Caudate nucleus (tissue), 63 donors: ENCODE measurements at places on chromosomes 1 and 21.

GRCh38 chr21:28883931-28884330, 108.7 kb downstream of the LTN1 start:
- DNase-seq, result no peak

GRCh38 chr1:41122851-41123518, 101.5 kb upstream of the SLFNL1 start:
- no peak for DNase-seq

DNA sequence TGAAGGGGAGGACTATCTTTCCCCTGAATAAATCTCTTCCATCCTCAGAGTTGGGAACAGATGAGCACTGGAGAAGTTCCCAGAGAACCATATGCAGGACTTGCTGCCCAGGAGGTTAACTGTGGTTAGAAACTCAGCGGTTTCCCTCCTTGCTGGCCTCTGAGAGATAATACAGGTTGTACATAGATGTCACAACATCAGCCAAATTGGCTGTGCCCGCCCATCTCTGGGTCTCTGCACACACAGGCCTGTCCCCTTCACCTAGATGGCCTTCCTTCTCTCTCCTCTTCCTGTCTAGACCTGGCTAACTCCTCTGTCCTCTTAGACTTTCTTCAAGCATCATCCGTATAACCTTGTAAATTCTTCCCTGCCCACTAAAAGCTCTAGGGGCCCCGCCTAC, 5.7 kb downstream of the RGS5 start:
- no peak for DNase-seq

DNA sequence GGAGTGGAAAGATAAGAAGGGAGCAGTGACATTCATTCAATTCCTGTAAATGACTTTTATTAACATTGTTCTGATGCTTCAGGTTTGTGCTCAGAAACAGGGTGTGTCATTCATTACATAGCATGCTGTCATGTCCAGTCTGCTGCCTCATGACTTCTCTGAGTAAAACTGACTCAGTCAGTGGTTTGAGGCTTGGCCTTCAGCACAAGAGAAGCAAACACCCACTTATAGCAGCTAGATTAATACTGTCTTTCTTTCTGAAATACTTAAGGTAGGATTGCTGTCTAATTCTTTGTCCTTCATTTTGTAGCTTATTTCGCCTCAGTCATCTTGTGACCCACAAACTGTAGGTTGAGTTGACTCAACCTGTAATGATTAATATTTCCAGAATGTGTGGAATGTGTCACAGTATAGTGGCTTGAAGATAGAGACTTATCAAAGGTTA, 32.9 kb downstream of the RASAL2 start:
- DNase-seq, result no peak

DNA sequence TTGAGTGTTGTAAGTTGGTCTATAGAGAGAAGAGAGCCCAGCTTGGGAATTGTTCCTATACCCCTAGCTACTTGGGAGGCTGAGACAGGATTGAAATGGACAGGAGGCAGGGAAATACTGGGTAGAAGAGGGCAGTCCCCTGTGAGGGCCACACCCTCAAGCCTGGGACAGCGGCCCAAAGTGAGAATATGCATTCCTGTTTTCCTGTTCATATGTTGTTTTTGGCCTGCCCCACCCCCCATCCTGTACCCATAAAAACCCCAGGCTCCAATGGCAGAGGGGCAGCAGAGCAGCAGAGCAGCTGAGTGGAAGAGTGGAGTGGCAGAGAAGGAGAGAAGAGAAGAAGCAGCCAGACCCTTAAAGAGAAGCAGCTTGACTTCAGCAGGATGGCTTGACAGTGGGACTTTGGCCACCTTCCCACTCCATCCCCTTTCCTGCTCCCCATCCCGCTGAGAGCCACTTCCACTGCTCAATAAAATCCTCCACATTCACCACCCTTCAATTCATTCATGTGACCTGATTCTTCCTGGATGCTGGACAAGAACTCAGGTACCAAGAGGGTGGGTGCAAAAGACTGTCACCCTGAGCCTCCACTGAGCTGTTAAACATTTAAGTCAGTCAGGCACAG, 70.6 kb upstream of the PUM1 start:
- DNase-seq, result no peak

- no peak for DNase-seq
These were observed 10.4 kb upstream of the FCMR start for GRCh38 chr1:206932177-206932576.

GRCh38 chr1:221316491-221317056, 425.3 kb downstream of the DUSP10 start:
- DNase-seq, result no peak

- DNase-seq, result no peak
These were observed 361.5 kb upstream of the ZP4 start for GRCh38 chr1:238252033-238252802.

- no peak for DNase-seq
These were observed 829 bp downstream of the PEA15 start for GRCh38 chr1:160206036-160206389.

DNA sequence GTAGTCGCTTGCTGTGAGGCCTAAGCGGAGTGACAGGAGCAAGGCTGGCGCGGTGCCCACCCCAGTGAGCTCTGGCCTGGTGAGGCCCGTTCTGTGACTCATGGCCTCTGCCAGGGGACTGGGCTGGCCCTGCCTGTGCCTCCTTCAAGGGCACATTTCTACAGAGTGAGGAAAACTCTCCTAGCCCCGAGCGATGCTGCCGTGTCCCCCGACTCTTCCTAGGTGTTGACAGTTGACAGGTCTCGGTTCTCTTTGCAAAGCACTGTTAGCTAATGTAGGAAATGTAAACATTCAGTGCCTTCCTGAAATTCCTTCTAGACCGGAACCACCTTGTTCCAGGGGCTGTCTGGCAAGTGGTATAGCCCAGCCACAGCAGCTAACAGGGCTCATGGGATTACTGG, 43.9 kb downstream of the ABCG1 start:
- DNase-seq, result no peak

DNA sequence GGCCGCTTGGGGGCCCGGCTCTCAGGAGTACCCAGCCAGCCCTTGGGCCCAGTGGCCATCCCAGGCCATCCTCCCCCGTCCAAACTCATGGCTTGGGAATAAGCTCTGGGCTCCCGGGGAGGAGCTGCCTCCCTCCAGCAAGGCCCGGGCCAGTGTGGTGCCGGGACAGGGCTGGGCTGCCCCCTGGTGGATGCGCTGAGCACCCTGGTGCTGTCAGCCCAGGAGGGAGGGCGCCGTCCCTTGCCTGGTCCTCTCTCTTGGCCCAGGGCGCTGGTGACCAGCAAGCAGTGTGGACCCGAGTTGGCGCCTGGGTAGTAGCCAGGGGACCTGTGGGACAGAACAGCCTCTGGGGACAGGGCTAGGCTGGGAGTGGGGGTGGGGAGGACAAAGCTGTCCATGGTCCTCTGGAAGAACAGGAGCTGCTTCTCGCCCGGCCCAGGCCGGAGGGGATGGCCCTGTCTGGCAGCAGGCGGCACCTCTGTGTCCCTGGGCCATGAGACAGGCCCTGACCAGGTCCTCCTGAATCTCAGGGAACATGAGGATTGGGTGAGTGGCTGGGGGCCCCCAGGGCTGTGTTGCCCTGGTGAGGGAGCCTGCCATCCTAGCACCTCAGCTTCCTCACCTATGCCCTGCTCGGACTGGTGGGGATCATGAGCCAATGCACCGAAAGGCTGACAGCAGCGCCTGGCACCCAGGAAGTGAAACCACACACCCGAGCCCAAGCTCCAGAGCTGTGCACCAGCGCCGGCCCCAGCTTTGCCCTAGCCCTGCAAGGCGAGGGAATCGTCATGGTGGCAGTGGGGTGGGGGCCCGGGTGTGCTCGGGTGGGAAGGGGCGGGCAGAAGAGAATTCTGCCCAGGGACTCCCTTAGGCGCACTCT, 9.4 kb downstream of the MORN1 start:
- DNase-seq, result peak; percentile 52

GRCh38 chr21:28235169-28235895, 757.3 kb downstream of the LTN1 start:
- no peak for DNase-seq

DNA sequence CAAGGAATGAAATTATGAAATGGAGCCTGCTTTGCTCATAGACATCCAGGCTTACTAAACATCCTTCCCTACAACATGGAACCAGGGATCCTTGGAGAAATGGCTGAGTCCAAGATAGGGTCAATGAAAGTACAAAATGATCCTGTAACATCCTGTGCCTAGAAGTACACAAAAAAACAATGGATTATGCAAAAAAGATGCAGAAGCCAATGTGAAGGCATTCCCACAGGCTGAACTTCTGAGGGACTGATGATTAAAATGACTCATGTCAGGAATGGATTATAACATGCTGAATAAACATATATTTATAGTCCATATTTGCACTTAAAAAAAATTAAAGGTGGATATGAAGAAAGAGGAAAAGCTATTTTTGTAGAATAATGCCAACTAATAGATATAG, 10.4 kb upstream of the HOOK1 start:
- no peak for DNase-seq

- DNase-seq, result no peak
These were observed 597.9 kb upstream of the ADAMTS5 start for GRCh38 chr21:27564684-27565301.

DNA sequence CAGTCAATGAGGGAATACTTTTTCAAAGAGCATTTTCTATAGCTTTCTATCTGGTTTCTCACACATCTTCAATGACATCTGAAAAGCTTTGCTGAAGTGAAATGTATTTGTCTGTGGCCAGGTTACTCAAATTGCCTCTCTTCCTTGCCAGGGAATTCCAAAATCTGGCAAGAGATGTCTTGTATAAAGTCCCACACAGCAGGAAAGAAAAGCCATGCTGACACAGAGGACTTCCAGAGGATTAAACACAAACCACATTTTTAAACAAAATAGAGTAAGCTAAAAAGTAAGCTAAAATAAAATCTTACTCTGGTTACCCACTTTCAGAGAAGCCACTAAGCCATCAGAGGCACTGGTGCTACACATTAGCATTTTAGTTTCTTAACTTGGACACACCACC, 93.1 kb upstream of the BCAR3 start:
- DNase-seq, result no peak

DNA sequence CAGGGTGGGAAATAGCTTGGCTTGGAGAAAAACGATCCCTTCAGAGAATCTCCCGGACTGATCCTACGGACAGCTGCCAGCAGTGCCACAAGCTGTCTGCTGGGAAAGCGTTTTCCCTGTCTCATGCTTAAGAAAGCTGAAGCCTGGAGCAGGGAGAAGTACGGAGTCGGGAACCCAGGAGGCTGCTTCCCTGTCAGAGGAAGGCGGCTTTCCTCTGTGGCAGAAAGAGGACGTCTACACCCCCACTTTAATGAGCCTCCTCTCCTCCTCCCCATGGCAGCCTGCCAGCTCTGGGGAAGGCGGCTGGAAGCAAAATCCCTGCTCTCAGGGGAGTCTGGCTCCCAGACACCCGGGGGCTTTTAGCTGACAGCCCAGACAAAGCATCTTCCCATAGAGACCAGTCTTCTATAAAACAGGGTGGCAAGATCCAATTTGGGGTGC, 7.3 kb downstream of the KIF21B start:
- DNase-seq, result no peak

- DNase-seq, result no peak
These were observed 151.2 kb downstream of the PTBP2 start for GRCh38 chr1:96872757-96873156.

- DNase-seq, result no peak
These were observed 53.9 kb downstream of the PHC2 start for GRCh38 chr1:33377013-33377412.

DNA sequence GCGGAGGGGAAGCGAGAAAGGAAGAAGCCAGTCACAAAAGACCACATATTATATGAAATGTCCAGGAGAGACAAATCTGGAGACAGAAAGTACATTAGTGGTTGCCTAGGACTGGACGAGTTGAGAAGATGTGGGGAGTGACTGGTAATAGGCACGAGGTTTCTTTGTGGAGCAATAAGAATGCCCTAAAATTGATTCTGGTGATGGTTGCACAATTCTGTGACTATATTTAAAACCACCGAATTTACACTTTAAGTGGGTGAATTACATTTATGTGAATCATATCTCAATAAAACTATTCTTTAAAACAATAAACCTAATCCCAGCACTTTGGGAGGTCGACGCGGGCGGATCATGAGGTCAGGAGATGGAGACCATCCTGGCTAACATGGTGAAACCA, 63.1 kb downstream of the ZNF281 start:
- DNase-seq, result no peak

DNA sequence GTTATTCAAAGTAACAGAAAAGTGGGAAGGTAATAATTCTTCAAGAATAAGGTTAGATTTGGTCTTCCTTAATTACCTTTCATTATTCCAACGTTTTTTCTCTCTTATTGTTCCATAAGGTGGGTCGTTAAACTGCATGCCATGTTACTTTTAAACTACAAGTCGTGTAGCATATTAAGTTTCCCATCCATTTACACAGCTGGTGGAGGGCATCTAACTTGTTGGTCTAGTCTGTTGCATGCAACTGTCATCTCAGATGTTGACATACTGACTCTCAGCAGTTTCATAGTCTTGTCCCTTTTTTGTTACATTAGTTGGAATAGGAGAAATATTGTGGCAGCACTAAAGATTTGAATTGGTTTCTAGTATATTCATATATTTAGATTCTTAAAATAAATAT, 54.6 kb upstream of the BMP8A start:
- DNase-seq, result no peak

- DNase-seq, result no peak
These were observed 29.4 kb upstream of the IFNLR1 start for GRCh38 chr1:24216276-24217074.

- DNase-seq, result no peak
These were observed 55.5 kb upstream of the ZC3H11B start for GRCh38 chr1:219668446-219668845.

DNA sequence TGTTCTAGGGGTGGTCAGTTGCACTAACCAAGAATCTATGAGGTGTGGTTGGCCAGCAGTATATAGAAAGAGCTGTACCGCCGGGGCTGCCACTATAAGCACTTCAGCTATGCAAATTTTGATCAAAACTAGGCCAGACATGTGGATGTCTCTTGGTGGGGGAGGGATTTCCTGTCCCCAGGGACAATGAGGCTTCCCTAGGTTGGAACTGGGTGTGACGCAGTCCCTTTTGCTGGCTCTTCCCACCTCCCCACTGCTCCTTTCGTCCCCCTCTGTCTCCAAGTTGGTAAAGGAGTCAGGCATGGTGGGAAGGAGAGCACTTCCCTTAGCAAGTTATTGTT, 13.6 kb downstream of the SDCCAG8 start:
- no peak for DNase-seq

DNA sequence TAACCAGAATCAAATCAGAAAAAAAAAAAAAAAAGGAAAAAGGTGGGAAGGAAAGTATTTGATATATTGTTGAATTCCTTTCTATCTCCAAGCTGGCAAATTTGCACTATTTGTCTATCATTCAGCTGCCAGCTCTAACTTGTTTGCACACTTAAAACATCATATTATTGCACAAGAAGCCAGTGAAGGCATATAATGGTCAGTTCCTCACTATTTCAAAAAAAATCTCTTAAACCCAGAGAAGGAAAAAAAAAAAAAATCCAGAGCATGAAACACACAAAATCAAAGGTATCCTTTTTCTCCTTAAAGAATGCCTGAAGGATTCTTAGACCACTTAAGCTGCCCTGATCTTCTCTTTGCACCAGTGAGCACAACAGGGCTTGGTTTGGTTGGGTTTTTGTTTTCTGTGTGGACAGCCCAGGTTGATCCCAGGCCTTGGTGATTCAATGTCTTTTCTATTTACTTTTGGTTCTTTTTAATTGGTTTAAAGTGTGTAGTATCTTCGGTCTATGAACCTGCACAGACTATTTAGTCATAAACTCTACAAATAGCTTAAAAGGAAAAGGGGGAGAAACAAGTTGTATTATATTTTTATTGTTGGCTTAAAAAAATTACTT, 40.2 kb downstream of the DUSP10 start:
- no peak for DNase-seq
